ENCODE measurements at places on chromosomes 2 and 18.

GRCh38 chr18:55322178-55322735, 265.7 kb downstream of the TCF4 start:
- peak; percentile 96 for DNase-seq

- DNase-seq = no peak
Measured at GRCh38 chr18:79942211-79942610, 9.2 kb downstream of the SLC66A2 start.

DNA sequence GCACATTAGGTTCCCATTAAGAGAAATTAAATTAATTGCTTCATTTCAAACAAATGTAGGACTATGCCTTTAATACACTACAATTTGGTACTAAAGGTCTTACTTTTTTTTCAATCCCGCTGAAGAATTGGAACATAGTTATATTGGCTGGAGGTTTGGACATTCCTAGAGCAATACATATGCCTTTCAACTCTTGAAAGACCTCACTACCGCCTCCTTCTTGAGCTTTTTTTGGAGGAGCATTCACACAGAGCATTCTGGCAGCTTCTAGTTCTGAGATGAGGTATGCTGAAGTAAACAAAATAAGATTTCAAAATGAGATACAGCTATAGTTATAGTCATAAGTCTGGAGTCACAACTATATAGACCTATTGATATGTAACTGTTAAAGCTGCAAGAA, 10.9 kb downstream of the FAM98A start:
- DNase-seq = peak; percentile 19

DNA sequence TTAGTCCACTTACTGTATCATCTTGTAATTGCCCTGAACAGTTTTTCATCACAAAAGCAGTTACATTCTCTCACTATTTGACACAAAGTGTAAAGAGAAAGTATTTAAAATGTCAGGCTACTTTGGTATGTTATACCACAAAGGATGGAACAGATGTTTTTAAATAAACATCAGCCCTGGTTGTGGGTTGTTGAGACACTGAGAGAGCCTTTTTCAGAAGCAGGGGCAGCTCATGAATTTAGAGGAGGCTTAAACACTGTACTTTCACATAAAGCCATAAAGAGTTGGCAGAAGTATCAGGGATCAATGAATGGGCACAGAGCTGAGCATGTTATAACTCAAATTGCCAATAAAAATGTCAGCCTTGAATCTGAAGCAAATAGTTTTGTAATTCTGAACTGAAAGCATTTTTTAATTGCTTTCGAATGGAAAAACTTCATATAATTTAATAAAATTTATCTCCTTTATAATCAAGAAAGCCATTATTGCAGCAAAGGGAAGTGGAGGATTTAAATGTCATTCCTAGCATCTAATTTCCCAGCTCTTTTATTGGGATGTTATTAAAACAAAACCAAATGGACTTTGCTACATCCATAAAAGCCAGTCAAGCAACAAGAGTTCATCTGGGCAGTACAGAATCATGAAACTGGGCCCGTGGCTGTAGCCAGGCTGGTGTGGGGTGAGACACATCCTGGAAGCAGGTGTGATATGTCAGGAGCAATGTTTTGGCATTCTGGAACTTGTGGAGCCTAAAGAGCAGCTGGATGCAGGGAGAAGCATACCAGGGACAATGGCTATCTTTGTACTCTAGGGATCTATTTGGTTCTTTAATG, 95.1 kb upstream of the NT5C1B start:
- DNase-seq = peak; percentile 38

DNA sequence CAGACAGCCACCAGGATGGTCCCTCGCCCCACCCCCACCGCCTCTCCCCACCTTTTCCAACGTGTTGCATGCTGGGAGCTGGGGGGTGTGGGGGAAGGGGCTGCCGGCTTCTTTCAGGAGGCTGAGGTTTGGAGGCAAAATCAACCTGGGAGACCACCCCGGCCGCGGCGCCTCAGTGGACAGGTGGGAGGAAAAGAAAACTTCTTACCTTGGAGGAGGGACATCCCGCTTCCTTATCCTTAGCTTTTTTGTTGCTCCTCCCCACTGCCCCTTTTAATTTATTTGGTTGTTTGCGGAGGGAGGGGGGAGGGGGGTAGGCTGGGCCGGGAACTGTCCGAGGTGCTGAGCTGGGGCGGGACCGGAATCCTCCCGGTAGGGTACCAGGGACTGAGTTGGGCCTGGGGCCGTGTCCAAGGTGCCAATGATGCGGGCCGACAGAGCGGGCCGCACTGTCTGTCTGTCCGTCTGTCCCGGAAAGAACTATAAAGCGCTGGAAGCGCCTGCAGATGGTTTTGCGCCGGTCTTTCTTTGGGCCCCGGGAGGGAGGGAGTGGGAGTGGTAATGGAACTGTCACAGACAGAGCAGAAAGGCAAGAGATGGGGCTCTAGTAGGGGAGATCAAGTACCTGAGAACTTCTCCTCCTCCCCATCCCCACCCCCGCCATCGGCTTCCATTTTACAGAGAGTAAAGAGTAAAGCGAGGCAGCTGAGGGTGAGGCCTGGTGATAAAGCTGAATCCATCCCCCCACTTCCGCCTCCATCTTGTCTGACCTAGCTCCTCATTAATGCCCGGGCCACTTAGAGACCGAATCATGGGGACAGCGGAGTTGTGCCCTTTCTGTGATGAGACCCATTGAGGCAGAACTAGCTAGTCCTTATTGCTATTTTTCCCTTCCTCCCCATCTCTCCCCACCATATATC, 2.4 kb downstream of the CDK5R2 start:
- no peak for DNase-seq

DNA sequence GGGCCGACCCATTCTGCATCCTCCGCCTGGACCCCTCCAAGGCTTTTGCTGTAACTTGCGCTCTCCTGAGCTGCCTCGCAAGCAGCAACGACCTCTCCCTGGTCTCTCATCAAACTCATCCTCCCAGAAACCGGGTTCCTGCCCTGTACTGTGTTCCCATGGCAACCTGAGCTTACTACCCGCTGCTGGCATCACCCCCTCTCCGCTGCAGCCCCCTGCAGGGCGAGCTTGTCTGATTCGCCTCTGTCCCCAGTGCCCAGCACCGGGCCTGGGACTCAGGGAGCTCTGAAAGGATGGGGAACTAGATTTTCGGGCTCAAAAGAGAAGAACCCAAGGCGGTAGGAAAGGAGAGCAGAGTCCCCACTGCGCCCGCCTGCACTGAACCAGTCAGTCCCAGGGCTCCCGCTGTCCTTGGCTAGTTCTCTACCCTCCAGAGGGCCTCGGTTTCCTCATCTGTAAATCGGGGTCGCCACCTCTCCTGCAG, 463 bp downstream of the HS1BP3 start:
- peak; percentile 23 for DNase-seq

- DNase-seq = no peak
Measured at GRCh38 chr18:47979611-47980200, 49.2 kb upstream of the SMAD2 start.

DNA sequence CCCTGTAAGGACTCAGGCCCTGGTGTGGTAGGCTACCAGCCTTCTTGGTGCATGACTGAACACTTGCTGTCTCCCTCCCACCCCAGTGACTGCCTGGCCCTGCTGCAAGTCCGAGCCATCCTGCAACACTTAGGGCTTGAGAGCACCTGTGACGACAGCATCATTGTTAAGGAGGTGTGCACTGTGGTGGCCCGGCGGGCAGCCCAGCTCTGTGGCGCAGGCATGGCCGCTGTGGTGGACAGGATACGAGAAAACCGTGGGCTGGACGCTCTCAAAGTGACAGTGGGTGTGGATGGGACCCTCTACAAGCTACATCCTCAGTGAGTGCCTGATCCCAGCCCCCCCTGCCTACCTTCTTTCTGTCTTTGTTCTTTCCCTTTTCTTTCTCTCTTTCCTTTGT, 55.2 kb downstream of the HK2 start:
- DNase-seq = no peak

- peak; percentile 95 for DNase-seq
Measured at GRCh38 chr18:34707670-34708069, 2.4 kb upstream of the DTNA start.

DNA sequence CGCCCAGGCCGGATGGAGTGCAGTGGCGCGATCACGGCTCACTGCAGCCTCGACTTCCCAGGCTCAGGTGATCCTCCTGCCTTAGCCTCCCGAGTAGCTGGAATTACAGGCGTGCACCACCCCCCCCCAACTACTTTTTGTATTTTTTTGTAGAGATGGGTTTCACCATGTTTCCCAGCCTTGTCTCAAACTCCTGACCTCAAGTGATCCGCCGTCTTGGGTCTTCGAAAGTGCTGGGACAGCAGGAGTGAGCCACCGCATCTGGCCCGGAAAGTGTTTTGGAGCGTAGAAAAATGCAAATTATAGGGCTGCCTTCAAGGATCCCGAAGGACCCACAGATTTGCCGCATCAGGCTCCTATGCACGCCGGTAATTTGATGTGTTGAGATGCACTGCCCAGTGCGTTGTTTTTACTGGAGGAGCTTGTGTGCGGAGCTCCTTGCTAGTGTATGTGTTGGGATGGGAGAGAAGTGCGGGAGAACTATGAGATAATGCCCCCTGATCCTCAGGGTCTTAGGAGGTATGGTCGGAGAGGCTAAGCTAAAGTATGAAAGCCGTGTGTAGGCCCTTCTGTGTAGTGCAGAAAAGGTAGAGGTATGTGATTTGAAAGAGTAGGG, 1.2 kb upstream of the CLASP1 start:
- no peak for DNase-seq

- no peak for DNase-seq
Measured at GRCh38 chr2:19456705-19457309, 98.4 kb upstream of the OSR1 start.

GRCh38 chr2:9700109-9700495, 69.3 kb upstream of the YWHAQ start:
- DNase-seq = no peak
